CD4-positive, alpha-beta T cell treated with Interleukin-10 for 1 hour (primary cell): ENCODE measurements at places on chromosomes 16 and 17.

GRCh38 chr17:6567528-6568183 lies 11.3 kb upstream of the PITPNM3 start:
- DNase-seq: no peak

DNA sequence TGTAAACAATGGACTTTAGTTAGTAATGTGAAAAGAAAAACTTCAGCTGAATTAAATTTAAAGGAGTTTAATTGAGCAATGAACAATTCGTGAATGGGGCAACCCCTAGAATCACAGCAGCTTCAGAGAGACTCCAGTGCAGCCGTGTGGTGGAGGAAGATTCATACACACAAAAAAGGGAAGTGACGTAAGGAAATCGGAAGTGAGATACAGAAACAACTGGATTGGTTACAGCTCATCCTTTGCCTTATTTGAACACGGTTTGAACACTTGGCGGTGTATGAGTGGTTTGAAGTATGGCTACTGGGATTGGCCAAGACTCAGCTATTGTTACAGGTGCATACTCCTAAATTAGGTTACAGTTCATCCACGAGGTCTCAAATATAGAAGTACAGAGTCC lies 460.4 kb upstream of the ASIC2 start:
- no peak for DNase-seq

GRCh38 chr16:73743665-73744496 lies 552.7 kb upstream of the PSMD7 start:
- no peak for DNase-seq

DNA sequence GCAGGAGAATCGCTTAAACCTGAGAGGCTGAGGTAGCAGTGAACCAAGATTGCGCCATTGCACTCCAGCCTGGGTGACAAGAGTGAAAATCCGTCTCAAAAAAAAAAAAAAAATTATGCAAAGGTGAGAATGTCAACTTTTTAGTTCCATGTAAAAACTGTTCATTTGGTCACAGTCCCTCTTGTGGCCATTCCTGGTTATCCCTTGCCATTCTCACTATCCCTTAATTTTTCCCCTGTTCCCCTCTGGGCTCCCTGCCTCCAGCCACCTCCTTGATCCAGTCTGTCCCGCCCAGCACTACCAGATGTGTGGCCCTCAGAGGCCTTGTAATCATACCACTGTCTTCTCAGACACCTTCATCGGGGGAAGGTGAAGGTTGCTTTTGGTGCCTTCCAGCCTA lies 23.4 kb downstream of the DCAF7 start:
- DNase-seq: no peak

GRCh38 chr16:73996624-73997339 lies 299.8 kb upstream of the PSMD7 start:
- DNase-seq: no peak

- DNase-seq: no peak
These were observed 35.2 kb upstream of the MYH10 start for GRCh38 chr17:8665684-8666083.
